ENCODE measurements at places on chromosomes 6 and 20.

- no peak for DNase-seq
Observed at GRCh38 chr6:33114406-33114805, 38.6 kb downstream of the HLA-DPB1 start.

- DNase-seq: no peak
Observed at GRCh38 chr6:119880840-119881239, 531.3 kb upstream of the MAN1A1 start.

DNA sequence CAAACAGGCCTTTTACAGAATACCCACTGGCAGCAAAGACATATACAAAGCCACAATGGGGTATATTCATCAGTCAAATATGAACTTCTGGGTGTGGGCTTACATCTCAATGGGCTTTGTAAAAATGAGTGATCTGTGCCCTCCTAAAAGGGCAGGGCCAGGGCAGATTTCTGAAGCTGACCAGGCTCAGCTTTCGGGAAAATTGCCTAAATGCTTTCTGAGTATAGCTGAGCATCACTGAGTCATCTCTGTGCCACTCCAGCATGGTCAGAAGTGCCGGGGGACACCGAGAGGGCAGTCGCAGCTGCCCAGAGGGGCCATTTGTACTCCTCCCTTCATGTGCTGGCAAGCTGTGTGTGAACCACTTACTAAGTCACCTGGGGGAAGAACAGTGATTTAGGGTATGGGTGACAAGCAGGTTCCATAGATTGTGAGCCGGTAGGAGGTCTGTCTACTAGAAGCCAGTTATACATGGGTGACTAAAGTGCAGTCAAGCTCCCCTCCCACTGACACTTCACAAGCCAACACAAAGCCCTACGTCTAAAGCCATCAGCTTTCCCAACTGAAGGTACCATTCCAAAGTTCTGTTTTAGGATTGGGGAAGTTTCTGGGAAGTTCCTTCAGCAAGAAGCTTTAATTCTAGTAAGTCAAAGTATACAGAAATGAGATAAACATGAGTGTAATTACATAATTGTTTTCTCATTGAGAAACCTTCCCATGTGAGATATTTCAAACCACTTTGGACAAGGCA lies 147.6 kb upstream of the TAB2 start:
- no peak for DNase-seq

- no peak for DNase-seq
Observed at GRCh38 chr6:75085931-75086635, 119.8 kb downstream of the COL12A1 start.

GRCh38 chr6:133730881-133731280 lies 158.0 kb upstream of the TCF21 start:
- no peak for DNase-seq

DNA sequence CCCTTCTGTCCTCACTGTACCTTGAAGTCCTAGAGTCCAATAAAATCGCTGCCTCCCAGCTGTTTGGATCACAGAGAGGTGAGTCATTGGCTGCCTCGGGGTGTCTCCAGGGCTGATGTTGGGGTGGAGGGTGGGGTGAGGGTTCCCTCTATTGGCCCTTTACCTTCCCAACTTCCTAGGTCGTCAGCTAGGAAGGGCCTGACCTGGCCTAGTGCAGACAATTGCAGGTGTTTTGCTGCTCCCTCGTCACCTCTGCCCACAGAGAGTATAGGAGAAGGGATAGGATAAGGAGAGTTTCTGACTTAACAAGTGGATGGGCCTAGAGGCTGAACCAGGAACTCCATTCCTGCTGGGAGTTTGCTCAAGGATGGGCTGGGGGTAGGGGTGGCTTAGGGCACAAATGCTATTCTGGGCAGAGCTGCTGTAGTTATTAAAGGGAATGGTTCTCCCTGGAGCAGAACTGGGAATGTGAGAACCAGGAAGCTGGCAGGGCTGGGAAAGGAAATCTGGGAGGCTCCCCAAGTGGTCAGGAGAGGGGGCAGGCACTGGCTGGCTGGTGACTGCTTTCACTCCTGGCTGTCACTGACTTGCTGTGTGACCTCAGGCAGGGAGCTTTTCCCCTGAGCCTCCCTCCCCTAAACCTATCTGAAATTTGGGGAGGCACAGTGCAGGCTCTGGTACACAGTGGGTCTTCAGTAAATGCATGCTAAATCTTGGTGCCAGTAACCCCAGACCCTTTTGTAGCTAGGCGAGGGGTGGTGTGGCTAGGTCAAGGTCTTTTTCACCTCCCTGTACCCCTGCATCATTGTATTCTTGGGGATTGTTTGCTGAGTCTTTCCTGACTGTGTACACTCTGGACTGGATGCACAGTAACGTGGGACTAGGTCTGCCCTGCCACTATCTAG lies 1.5 kb downstream of the TP53INP2 start:
- DNase-seq: no peak

DNA sequence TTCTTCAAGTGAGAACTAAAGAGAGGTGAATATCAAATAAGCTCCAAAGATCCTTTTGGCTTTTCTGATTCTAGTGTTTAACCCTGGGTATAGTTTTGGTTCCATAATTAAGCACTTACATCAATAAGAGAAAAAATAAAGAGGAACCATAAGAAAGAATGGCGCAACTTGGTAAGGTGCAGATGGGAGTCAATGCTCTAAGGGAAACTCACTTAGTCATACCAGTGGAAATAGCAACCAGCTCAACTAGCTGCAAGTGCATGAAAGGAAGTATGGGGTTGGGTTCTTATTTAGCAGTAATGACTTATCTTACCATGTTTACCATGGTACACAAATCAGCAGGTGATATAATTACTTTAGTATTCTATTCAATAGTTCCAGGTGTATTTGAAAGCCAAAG lies 296.5 kb upstream of the RUNX2 start:
- DNase-seq: no peak

DNA sequence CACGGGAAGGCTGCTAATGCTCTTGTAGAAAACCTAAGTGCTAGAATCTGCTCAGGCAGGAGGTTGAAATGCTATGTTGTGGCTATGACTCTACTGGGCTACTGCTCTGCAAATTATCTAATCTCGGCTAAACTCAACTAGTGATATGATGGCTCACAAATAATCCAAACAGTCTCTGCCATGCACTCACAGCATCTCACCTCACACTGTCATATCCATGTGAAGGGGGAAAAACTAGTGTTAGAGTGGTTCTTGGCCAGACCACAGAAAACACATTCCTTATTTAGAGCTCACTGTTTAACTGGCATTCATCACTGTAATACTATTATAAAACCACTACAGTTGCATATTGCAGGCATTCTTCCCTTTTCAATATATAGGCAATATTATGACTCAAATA lies 81.8 kb upstream of the DST start:
- no peak for DNase-seq

GRCh38 chr6:167000759-167001158 lies 1.6 kb downstream of the CEP43 start:
- DNase-seq: no peak

DNA sequence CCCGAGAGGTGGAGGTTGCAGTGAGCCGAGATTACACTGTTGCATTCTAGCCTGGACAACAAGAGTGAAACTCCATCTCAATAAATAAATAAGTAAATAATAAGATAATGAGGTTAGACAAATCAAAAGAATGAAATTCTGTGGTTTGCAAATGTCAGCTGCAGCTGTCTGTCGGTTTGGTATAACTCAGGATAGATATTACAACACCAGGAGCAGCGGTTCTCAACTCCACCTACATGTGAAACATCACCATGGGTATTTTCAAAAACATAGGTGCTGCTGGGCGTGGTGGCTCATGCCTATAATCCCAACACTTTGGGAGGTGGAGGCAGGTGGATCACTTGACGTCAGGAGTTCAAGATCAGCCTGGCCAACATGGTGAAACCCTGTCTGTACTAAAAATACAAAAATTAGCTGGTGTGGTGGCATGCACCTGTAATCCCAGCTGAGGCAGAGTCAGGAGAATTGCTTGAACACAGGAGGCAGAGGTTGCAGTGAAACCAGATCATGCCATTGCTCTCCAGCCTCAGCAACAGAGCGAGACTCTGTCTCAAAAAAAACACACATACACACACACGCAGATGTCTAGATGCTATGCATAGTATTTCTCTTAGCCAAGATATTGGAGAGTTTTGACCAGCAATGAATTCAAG lies 126.1 kb upstream of the LAMP5 start:
- no peak for DNase-seq

GRCh38 chr6:8181160-8181881 lies 79.0 kb upstream of the EEF1E1 start:
- no peak for DNase-seq

DNA sequence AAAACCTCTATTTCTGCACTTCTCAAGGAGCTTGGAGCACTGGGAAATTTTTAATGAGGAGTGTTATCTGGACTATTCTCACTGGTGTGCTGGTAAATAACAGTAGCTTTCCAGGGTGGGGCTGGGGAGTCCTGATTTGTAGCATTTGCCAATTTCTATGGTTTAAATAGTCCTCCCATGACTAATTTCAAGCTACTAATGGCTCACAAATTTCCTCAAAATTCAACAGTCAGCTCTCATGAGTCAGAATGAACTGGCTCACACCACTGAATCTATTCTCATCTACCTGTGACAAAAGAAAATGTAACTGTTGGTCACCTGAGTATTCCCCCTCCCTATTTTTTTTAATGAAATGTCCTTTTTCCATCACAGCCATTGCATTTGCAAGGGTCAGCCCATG lies 449.6 kb downstream of the KIF16B start:
- DNase-seq: no peak

- no peak for DNase-seq
Observed at GRCh38 chr20:9458138-9458796, 56.1 kb upstream of the LAMP5 start.

- no peak for DNase-seq
Observed at GRCh38 chr6:41697861-41698781, 37.3 kb downstream of the TFEB start.

DNA sequence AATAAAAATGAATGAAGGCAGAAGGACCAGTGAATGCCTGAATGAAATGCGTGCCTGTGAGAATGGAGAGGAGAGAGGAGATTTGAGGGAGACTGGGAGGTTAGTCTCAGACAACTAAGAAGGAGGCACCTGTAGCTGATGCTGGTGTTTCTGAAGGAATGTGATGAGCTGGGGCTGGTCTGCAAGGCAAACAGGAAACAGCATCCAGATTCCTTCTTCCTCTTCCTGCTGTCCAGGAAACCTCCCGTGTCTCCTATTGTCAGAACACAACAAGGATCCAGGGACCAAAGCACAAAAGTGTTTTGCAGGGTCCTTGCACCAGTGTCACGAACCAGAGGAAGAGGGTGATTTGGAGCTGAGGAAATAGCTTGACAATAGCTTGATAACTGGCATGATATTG lies 50.4 kb upstream of the TAB2 start:
- DNase-seq: no peak

DNA sequence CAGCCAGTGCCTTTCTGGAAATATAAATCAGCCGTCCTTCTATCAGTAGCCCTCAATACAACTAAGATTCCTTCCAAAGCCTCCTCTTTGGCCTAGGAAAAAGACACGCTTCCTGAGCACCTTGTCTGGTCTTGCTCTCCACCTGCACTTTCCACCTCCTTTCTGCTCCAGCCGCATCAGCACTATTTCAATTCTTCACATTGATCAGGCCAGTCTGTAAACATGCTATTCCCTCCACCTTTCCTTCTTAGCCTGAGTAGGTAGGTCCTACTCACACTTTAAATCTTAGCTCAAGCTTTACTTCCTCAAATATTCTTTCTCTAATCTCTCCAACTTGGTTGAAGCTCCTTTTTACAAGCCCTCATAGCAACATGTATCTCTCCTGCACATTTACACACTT lies 11.4 kb downstream of the RANBP9 start:
- no peak for DNase-seq

DNA sequence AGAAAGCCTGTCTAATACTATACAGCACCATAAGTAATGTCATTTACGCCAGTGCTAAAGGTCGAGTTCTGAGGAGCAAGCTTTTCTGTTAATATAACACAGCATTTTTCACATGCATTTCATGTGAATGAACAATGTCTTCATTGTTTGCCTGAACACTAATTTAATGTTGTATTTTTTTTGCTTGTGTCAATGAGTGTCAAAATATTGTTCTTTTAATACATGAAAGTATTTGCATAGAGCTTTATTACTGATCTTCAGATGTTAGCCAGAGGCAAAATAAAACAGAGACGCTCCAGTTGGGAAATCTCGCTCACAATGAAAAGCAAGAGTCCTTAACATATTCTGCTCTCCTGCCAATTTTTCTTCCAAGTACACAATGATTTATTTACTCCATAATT lies 151.8 kb downstream of the FOXC1 start:
- no peak for DNase-seq

- no peak for DNase-seq
Observed at GRCh38 chr6:105318660-105319059, 84.2 kb downstream of the PREP start.

DNA sequence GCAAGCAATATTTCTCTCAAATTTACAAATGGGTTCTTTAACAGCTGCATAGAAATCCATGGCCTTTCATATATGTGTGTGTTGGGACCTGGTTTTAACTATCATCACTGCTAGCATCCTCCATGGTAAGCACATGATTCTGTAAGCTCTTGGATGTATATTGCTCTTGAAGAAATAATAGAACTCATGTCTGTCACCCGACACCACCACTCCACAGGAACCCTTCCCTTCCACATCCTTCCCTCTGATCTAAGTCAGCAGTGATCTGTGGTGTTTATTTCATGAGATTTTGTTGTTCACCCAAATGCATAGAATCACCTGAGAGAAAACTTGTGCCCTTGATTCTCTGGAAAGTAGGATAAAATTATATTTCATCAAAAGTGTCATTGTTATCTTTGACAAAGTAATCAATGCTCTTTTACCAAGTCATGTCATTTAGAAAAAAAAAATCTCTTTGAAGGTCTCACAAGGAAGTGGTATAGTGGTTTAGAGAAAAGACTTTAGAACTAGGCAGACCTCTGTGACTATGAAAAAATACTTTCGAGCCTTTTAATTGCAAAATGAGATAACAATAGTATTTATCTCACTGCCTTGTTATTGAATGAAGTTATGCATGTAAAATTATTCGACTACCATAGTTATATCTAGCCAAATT lies 649.8 kb upstream of the SLC35B3 start:
- DNase-seq: no peak

DNA sequence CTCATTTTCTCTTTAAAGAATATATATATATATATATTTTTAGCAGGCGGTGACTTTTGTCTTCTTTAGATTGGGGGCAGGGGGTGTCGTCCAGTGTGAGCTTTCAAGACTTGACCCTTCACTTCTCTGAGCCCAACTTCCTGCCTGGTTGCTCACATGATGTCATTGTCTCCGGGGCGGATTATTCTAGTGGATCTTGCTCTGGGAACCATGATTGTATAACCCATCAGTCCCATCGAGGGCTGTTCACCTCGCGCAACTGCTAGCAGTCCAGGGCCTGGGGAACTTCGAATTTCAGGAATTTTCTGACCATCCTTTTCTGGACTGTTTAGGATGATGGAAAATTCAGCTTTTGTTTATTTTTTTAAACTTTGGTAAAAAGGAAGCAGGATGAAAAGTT lies 1.0 kb downstream of the IGF2R start:
- no peak for DNase-seq

- DNase-seq: no peak
Observed at GRCh38 chr6:95413789-95414188, 163.5 kb upstream of the MANEA start.

Measured in stimulated activated CD4-positive, alpha-beta T cell treated with anti-CD3 and anti-CD28 coated beads, TNF-alpha, amount 100 ng/mL, for 1 hour (primary cell).